Breast epithelium (tissue), 4 donors: ENCODE measurements at places on chromosomes 11 and 22. TPM values are rescaled to one million over a fixed set of nuclear protein-coding genes. Genes with fewer than 3 reads are reported as not detected.

Gene CDC42BPG
- total RNA-seq: 5.9 TPM

Gene PTGDR2
- total RNA-seq: 0.59 TPM

Gene TRPM5
- not detected for total RNA-seq

GRCh38 chr11:15289723-15290122, 175.0 kb downstream of the INSC start:
- no peak for DNase-seq
- H3K36me3 ChIP-seq: no peaks in the 10 kb centered on the region
- H3K4me1 ChIP-seq: no peaks in the 10 kb centered on the region
- no peak overlapping the region for H3K27ac ChIP-seq
- H3K27me3 ChIP-seq: no peaks in the 10 kb centered on the region

GRCh38 chr11:27938011-27938410, 169.9 kb downstream of the KIF18A start:
- no peak overlapping the region for H3K4me3 ChIP-seq
- H3K27me3 ChIP-seq: no peaks in the 10 kb centered on the region
- H3K27ac ChIP-seq: no peak overlapping the region
- no peaks in the 10 kb centered on the region for H3K4me1 ChIP-seq
- DNase-seq: no peak
